ENCODE measurements at places on chromosomes 3 and 15.

GRCh38 chr3:148002705-148003205, 593.6 kb downstream of the ZIC1 start:
- no peak for DNase-seq

DNA sequence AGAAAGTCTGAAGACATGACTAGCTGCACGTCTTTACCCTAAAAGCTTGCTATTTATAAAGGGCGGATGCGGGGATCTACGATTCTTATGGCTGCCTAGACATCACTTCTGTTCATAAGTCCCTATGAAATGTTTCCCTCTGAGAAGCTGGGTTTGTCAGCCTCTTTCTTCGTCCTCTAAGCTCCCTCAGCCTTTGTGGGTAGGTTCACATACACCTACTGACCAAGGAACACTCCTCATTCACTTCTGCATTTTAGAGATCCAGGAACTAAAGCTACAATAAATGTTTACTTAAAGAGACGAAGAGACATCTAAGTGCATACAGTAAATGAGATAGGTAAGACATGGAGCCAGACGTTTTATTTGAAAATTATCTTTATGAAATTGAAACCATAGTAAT, 16.7 kb upstream of the RAMAC start:
- no peak for DNase-seq

DNA sequence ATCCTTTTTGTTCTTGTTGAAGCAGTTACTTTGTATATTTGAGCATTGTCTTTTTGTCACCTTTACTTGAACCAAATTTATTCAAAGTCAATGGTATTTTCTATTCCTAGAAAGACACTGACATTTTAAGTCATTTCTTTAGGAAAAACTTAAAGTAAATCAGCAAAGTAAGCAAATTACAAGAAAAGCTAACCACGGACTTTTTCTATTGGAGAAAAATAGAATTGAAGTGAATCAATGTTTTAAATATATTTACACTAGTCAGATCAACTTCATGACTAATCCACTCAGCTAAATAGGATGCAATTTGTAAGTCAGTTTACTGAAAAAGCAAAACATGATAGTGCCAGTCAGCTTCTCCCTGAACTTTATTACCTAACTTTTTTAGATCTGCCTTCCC, 733.8 kb upstream of the ALCAM start:
- no peak for DNase-seq

GRCh38 chr3:20700714-20701113, 514.7 kb upstream of the SGO1 start:
- DNase-seq, result no peak

DNA sequence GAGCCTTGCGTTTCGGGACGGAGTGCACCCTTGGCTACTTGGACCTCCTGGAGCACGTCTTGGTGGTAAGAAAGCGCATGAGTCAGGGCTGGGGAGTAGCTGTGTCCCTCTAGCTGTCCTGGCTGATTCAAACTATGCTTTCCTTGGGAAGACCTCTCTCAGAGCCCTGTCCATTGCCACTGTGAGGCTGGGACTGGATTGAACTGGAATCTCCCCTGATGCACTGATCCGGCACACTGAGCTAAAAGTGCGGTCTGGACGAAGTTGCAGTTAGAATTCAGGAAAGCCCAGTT, 232.6 kb upstream of the TPM1 start:
- no peak for DNase-seq

DNA sequence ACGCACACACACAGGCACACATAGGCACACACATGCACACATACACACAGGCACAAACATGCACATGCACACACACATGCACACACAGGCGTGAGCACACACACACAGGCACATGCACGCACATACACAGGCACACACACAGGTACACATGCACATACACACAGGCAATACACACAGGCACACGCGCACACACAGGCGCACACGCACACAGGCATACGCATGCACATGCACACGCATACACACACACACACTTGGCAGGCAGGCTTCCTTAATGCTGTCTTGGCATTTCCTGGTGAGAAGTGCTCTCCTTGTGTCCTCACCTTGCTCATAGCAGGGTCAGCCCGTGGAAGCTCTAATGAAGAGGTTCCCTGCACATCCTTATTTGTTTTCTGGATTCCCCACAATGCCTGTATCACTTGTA, 8.4 kb upstream of the SLCO2A1 start:
- DNase-seq, result no peak

- DNase-seq, result no peak
These were observed 43.8 kb downstream of the NEK10 start for GRCh38 chr3:27325419-27325818.

- DNase-seq, result no peak
These were observed 264.9 kb downstream of the EBLN2 start for GRCh38 chr3:73326396-73326795.

DNA sequence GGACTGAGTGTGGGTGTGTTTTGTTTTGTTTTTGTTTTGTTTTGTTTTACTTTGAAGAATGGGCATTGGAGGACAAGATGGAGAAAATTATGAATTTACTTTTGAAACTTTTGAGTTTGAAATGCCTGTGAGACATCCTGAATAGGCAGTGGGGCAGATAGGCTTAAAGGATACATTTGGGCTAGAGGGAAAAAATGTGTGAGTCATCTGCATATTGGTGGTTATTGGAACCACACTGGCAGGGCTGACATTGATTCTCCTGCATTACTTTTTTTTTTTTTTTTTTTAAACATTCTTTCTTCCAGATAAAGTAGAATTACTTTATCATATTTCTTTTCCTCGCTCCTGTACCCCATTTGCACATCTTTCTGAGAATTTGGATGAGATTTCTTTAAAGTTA, 56.1 kb downstream of the CALML4 start:
- DNase-seq, result no peak

DNA sequence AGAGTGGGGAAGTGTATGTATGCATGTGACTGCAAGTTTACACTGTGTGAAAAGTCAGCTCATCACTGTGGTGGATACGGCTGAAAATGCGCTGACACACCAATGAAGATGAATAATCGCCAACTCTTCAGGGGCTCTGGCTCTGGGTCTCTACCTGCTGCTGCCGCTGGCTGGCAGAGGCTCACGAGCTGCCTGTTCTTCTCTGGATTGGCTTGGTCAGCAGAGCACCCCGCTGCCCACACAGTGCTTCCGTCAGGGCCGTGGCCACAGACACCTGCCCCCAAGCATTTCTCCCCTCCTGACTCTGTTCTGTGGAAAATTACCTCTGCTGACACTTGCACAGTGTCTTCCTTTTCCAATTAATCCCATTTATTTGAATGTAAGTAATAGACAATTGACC, 215.5 kb downstream of the GAP43 start:
- no peak for DNase-seq

GRCh38 chr3:31621314-31621713, 88.6 kb downstream of the STT3B start:
- DNase-seq, result no peak

- DNase-seq, result no peak
These were observed 24.4 kb downstream of the NR2F2 start for GRCh38 chr15:96354731-96355567.

- DNase-seq, result no peak
These were observed 89.4 kb downstream of the LSM3 start for GRCh38 chr3:14267976-14268375.

- no peak for DNase-seq
These were observed 44.2 kb downstream of the ZDHHC3 start for GRCh38 chr3:44931791-44932190.

- DNase-seq, result no peak
These were observed 163.1 kb downstream of the MYRIP start for GRCh38 chr3:39972508-39972907.

GRCh38 chr15:37733628-37734027, 200.8 kb upstream of the TMCO5A start:
- DNase-seq, result no peak

DNA sequence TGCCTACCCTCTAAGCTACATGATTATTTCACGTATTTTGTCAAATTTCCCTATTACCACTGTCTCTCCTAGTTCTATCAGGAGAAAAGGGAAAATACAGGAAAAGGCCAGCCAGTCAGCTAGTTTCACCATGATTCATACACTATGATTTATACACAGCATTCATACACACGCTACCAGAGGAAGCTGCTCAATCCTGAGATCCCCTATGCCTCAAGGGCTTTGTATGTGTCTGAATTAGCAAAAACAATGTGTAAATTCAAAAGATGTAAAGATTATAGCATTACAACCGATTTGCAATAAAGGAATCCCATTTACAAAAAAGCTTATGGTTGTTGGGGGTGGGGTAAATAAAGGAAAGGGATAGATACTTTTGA, 3.1 kb upstream of the ACKR4 start:
- DNase-seq, result no peak

- no peak for DNase-seq
These were observed 41.5 kb downstream of the CP start for GRCh38 chr3:149180057-149180573.
